ENCODE measurements at places on chromosomes 1 and 21.

GRCh38 chr1:116476321-116476720 is 94.5 kb downstream of the CD58 start:
- no peak for DNase-seq

- peak; percentile 12 for DNase-seq
Observed at GRCh38 chr1:239387304-239388158, 1.2 kb downstream of the CHRM3 start.

GRCh38 chr1:206429421-206429820 is 40.9 kb upstream of the IKBKE start:
- DNase-seq, result no peak

GRCh38 chr1:1427106-1427819 is 6.2 kb upstream of the ANKRD65 start:
- no peak for DNase-seq

GRCh38 chr1:237386362-237387143 is 344.6 kb downstream of the RYR2 start:
- DNase-seq, result no peak

DNA sequence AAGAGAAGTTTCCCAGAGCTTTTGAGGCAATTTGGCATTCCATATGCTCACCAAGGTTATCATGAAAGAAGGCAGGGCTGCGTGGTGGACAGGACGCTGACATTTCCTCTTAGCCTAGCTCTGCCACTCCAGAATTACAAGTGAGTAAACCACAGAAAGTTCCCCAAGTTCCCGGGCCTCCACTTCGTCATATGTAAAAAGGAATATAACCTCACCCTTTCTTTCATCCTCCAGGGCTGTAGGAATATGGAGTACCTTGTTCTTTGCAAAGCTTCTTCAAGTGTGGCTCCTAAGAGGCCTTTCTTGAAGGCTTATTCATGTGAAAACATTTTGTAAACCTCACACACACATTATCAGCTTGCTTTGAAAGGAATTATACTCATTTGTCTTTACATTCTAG is 210.2 kb downstream of the GREM2 start:
- DNase-seq, result no peak

- no peak for DNase-seq
Observed at GRCh38 chr1:82703951-82704350, 903.2 kb downstream of the ADGRL2 start.

DNA sequence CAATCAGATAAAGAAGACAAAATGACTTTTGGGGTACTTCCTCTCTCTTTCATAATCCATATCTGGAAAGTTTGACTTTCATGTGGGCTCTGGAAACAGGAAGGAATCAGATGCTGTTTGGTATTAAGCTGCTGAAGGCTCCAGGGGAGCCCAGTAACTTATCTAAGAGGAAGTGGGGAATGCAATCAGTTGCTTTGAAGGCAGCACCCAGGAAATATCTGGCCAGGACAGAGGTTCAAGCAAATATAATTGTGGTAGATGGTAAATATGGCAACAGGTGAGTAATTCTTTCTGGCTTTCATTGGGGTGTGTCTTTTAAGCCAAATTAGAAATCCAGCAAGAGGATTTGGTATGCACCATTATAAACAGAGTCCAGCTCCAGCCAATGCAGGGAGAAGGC is 44.4 kb downstream of the COLGALT2 start:
- no peak for DNase-seq

GRCh38 chr1:186849271-186849671 is 20.5 kb downstream of the PLA2G4A start:
- no peak for DNase-seq

GRCh38 chr21:35198982-35199732 is 150.1 kb upstream of the RUNX1 start:
- DNase-seq, result no peak

DNA sequence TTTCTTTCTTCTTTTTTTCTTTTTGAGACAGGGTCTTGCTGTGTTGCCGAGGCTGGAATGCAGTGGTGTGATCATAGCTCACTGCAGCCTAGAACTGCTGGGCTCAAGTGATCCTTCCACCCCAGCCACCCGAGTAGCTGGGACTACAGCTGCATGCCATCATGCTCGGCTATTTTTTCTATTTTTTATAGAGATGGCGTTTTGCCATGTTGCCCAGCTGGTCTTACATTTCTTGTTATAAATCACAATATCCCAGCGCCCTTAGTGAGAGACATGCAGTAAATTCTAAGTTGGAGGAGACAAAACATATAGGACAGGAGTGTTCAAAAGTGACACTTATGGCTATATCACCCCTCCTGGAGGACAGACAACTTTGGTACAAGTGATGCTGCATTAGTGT is 31.3 kb upstream of the ACTN2 start:
- no peak for DNase-seq

DNA sequence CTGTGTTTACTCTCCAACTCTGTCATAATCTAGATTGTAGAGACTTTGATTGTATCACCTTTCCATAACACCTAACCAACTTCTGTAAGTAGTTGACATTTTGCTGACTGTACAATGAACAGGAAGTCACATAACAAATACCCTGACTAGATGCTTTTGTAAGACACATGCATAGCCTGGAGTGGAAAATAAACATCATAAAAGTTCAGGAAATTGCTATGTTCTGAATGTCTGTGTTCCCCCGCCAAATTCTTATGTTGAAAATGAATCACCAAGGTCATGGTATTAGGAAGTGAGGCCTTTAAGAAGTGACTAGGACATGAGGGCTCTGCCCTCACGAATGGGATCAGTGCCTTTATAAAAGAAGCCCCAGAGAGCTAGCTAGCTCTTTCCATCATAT is 40.4 kb upstream of the ZSWIM5 start:
- DNase-seq, result peak; percentile 47

DNA sequence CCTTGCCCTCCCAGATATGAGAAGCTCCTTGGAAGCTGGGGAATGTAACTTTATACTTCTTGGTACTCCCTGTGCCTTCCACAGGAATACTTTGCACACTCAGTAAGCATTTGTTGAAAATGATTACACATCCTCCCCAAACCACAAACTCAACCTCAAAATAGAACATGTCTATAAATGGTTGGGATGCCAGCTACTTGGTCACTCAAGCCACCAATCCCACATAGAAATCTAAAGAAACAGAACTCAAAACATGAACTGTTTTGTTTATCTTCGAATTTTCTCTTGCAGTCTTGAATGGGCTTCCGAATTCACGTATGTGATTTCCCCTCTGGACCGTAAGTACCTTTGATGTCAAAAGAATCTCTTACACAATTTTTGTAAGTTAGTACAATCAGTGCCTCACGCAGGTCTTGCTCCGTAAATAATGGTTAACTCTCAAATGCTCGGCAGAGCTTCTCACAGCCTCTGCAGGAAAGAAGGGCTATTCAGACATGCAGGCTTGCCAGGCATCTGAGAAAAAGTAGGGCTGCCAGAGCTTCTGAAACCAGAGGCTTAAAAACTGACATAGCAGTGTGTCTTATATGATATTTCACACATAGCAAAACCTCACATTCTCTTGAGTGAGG is 26.9 kb downstream of the SORT1 start:
- DNase-seq, result no peak

DNA sequence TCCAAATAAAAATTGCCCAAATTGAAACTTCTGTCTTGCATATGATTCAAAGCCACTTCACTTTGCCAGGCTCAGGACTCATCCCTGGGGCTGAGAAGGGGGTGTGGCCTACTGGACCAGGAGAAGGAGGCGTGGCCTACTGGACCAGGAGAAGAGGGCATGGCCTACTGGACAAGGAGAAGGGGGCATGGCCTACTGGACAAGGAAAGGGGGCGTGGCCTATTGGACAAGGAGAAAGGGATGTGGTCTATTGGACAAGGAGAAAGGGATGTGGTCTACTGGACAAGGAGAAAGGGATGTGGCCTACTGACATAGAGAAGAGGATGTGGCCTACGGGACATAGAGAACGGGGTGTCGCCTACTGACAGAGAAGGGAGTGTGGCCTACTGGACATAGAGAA is 405.3 kb downstream of the RRAGC start:
- peak; percentile 25 for DNase-seq

DNA sequence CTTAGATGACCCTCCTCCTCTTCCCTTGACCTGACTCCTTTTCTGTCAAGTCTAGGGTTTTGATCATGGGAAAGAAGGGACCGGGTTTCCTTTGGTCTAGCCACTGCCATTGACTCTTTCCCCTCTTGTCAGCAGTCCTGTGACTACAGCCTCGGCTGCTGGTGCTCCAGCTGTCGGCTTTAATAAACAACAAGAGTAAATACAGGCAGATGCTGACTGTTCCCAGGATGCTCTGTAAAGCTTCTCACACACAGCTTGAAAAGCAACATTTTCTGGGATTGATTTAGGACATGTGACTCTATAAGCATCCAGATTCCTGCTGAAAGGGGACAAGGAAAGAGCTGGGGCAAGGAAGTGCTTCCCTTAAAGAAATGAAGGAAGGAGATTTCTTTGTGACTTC is 53.5 kb upstream of the CTTNBP2NL start:
- DNase-seq, result no peak
